ENCODE measurements at places on chromosomes 2 and 18. TPM values are rescaled to one million over a fixed set of nuclear protein-coding genes. Genes with fewer than 3 reads are reported as not detected.
A peak's percentile ranks its signal among the peaks of the same experiment; 100 is the strongest.

The SPATA3 gene
- not detected for total RNA-seq

The UGT1A6 gene
- not detected for total RNA-seq

The NTSR2 gene
- total RNA-seq: not detected

The VWA3B gene
- 3.5 TPM for total RNA-seq

The ZNF24 gene
- 56.2 TPM for total RNA-seq

The SLC66A3 gene
- total RNA-seq: 28.0 TPM

The ADD2 gene
- total RNA-seq: 0.92 TPM

- H3K36me3 ChIP-seq: no peaks in the 10 kb centered on the region
- no peak overlapping the region for H3K27ac ChIP-seq
- H3K4me3 ChIP-seq: no peak overlapping the region
- no peaks in the 10 kb centered on the region for H3K4me1 ChIP-seq
These were observed 402.5 kb upstream of the FAM98A start for GRCh38 chr2:34001557-34001956.

DNA sequence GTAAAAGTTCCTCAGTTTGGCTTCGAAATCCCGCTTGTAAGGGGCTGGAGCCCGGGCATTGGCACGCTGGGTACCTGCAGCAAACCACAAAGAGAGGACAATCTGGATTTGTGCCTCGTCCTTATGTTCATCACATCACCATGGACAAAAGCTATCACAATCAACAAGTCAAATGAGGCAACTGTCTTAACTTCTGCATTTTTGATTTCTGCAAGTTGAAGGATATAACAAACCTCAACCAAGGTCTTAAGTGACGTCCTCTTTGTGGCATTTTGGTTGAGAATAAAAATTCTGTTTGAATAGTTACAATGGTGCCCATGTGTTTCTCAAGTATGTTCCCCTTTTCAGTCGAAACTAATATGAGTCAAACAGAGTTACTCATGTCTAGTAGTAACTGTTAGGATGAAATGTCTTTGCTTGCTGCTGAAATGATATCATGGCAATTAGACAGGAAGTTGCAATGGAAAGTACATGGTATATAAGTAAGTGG lies 70.8 kb upstream of the STK17B start:
- no peak overlapping the region for H3K4me3 ChIP-seq
- H3K36me3 ChIP-seq: no peaks in the 10 kb centered on the region
- H3K4me1 ChIP-seq: peaks cover 69% of the 10 kb centered on the region
- peak; percentile 74 for DNase-seq

GRCh38 chr2:58918141-58918540 lies 677.0 kb upstream of the FANCL start:
- H3K27ac ChIP-seq: no peak overlapping the region
- H3K27me3 ChIP-seq: no peaks in the 10 kb centered on the region
- H3K4me1 ChIP-seq: no peaks in the 10 kb centered on the region
- H3K36me3 ChIP-seq: no peaks in the 10 kb centered on the region
- no peak for DNase-seq
- H3K4me3 ChIP-seq: no peak overlapping the region

DNA sequence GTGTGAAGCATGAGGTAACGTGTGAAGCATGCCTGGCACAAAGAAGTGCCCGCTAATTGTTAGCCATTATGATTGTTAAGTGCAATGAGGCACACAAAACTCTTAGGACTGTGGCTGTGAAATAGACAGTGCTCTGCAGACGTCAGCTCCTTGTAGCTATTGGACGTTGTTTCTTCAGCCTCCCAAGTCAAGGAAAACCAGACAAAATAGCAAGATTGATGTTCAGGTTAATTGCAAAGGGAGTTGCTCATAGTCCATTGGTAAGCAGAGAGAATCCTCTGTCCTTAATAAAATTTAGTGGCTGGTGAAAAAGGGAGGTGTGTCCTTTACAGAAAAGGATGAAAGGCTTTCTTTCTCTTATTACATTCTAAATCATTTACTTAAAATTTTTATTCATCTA lies 54.6 kb upstream of the MBP start:
- no peaks in the 10 kb centered on the region for H3K4me1 ChIP-seq
- no peaks in the 10 kb centered on the region for H3K27me3 ChIP-seq
- no peak for DNase-seq
- no peak overlapping the region for H3K27ac ChIP-seq
- no peak overlapping the region for H3K4me3 ChIP-seq

DNA sequence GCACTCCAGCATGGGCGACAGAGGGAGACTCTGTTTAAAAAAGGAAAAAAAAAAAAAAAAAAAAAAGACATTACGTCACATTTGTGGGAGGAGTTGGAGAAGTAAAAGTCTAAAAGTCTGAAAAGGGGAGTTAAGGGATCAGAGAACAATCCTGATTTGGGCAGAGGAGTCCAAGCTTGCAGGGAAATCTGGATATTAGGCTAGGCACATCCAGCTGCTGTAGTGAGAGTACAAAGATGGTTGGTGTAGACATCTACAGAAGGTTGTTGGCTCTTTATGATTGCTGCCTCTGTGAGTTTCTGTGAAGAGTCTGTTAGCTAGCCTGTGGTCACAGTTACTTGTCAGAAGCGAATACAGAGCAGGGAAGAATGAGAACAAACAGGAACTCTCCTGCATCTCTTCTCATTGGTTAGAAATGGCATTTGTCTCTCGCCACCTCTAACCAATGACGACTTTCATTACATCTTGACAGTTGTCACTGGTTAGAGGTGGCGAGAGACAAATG lies 3.3 kb upstream of the OSBPL6 start:
- no peak for DNase-seq
- no peak overlapping the region for H3K4me3 ChIP-seq
- H3K36me3 ChIP-seq: no peaks in the 10 kb centered on the region
- H3K4me1 ChIP-seq: peaks cover 19% of the 10 kb centered on the region
- H3K27me3 ChIP-seq: peaks cover 43% of the 10 kb centered on the region
- H3K27ac ChIP-seq: no peak overlapping the region
